ENCODE measurements at places on chromosomes 1 and 21.
A peak's percentile ranks its signal among the peaks of the same experiment; 100 is the strongest.

GRCh38 chr1:114755006-114755931 lies 2.5 kb downstream of the CSDE1 start:
- DNase-seq: no peak

GRCh38 chr1:157135646-157136045 lies 2.5 kb downstream of the ETV3 start:
- DNase-seq: no peak

DNA sequence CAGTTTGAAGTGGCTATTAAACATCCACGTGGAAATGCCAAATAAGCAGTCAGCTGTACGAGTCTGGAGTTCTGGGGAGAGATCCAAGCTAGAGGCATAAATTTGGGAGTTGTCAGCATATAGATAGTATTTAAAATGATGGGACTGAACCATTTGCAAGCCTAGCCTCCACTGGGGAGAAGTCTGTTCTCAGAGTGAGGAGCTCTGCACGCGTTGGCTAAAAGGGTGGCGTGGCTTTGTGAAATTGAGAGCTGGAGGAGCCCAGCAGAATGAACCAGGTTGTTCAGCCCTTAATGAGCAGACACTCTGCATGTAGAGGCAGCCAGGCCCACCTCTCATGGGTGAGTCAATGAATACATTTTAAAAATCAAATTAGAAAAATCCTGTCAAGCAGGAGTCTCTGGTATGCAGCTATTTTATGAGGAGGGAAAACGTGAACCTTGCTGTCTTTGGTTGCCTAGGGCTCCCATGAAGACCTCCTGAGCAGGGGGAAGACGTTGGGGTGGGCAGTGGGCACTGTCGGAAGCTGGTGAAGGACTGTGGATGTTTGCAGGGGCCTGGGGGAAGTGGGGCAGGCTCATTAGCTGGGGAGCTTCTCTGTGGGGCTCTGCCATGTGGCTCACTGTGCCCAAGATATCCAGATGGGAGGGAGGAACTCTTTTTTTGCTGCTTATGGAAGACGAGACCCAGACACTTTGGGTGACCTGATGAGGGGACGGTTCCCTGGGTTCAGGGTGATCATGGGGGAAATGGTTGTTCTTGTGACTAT lies 18.8 kb downstream of the TMCC2 start:
- DNase-seq: no peak

- DNase-seq: peak; percentile 24
Measured at GRCh38 chr21:31011412-31011811, 26.9 kb downstream of the KRTAP19-8 start.

- DNase-seq: peak; percentile 85
Measured at GRCh38 chr1:26317612-26318337, at the start of gene CD52. CD52 (plus strand) TSS chr1:26317958; CDS start chr1:26318018, 60 bp downstream.

- no peak for DNase-seq
Measured at GRCh38 chr1:148389027-148389339, 94.1 kb downstream of the PPIAL4G start.

DNA sequence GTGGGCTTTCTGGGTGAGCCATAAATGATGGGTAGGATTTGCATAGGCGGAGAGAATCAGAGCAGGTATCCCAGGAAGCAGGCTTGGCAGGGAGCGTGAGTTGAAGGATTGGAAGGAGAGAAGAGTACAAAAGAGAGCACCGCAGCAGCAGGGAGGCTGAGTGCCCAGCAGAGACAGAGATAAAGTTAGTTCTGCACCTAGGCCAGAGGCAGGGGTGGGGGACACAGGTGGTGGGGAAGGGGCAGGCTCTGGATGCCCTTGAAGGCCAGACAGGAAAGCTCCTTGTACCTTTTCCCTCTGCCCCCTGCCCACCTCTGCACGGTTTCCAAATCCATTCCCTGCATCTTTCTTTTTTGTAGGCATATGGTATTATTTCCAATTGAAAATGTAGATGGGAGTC lies 33.0 kb upstream of the TRABD2B start:
- no peak for DNase-seq

- no peak for DNase-seq
Measured at GRCh38 chr1:198113342-198113750, 43.5 kb upstream of the NEK7 start.

DNA sequence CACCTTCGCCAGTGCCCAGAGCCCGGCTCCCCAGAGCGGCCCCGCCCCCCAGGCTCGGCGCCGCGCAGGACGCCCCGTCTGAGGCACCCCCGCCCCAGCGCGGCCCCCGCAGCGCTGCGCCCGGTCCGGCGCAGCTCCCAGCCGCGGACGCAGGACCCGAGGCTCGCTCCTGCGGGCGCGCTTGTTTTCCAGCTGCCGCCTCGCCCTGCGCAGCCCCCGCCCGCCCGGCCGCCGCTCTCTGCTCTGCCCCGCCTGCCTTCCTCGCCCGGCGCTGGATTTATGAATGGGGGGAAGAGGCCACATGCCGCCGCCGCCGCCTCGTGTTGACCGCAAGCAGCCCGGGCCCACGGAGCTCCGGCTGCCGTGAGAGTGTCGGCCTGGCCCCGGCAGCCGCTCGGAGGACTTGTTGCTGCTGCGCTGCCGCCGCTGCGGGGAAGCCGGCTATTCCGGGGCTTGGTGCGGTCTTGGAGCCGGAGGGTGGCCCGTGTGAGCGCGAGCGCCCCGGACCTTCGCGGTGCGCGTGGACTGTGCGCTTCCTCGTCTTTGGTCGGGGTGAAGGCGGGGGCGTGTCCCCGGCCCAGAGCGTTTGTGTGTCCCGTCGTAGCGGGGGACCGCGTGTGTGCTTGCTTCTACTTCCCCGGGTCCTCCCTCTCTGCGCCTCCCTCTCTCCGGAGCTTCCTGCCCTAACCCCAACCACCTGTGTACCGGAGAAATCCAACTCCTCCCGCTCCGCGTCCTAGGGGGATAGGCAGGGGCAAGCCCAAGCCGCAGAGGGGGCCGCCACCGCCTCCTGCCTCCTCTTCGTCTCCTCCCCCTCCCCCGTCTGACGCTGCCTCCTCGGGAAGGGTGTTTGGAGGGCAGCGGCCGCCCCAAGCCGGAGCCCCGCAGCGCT lies 736 bp downstream of the KCNC4 start:
- DNase-seq: peak; percentile 47

GRCh38 chr1:112529301-112529700 lies 20.5 kb downstream of the WNT2B start:
- no peak for DNase-seq

DNA sequence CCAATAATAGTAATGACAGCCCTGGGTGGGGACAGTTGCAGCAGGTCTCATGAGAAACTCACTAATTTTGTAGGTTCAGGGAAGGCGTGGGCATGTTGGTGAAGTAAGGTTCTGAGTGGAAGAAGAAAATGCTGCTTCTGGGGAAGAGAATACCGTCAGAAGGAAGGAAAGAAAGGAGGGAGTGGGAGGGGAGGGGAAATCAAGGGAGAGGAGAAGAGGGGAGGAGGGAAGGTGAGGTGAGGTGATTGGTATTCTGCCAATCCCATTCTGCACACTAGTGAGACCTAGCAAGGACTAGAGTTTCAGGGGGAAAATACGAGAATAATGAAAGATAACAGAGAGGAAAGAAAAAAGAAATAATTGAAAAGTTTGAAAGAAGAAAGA lies 32.4 kb upstream of the MGST3 start:
- DNase-seq: no peak

DNA sequence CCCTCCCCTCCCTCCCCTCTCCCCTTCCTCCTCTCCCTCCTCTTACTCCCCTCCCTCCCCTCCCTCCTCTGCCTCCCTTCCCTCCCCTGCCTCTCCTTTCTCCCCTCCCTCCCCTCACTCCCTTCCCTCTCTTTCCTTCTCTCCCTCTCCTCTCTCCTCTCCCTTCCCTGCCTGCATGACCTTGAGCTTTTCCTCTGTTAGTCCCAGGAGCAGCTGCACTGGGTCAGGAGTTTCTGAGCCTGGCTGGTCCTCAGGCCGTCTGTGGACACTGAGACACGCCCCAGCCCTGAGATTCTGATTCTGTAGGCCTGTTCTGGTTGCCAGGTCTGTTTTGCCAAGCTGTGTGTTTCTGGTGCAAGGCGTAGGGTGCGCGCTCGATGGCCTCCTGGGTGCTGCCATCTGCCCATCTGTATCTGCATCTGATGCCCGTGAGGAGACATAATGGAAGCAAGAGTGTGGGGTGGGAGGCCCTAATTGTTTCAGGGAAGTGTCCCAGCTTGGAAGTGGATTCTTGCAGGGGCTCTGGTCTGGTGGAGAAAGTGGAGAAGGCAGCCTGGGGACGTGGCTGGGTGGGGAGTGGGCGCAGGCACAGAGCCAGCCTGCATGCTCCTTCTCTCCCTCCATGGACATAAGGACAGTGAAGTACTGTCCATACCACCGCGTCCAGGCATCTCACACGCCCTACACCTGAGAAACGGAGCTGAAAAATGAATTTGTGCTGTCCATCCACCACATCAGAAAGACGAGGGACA lies 97.2 kb downstream of the WDR4 start:
- no peak for DNase-seq

GRCh38 chr1:232333419-232333767 lies 296.5 kb downstream of the SIPA1L2 start:
- no peak for DNase-seq

DNA sequence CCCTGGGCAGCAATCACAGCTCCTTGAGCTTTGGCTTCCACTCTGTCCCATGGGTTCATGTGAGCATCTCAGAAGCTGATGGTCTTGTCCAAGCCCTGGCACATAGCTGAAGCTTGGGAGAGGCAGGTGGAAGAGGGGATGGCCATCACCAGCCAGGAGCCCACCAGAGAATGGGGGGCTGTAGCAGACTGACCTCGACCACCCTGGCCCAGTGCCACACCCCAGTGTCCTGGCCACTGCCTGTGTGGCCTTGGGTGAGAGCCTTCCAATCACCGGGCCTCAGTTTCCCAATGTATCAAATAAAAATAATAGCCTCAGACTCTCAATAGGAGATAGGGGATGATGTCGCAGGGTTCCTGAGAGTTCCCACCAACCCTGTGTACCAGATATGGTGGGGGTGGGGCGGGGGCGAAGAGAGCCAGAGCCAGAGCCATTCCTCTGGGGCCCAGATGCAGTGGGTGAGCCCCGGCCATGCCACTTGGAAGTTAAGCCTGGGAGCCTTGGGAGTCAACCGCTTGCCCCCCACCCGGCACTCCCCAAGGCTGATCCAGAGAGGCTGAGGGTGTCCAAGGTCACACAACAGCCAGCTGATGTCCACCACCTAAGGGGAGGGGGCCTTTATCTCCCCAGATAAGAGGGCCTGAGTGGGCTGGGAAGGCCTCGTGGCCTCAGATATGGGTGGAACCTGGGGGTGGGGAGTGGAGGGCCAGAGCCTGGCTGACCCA lies 9.3 kb upstream of the EDN2 start:
- DNase-seq: no peak

DNA sequence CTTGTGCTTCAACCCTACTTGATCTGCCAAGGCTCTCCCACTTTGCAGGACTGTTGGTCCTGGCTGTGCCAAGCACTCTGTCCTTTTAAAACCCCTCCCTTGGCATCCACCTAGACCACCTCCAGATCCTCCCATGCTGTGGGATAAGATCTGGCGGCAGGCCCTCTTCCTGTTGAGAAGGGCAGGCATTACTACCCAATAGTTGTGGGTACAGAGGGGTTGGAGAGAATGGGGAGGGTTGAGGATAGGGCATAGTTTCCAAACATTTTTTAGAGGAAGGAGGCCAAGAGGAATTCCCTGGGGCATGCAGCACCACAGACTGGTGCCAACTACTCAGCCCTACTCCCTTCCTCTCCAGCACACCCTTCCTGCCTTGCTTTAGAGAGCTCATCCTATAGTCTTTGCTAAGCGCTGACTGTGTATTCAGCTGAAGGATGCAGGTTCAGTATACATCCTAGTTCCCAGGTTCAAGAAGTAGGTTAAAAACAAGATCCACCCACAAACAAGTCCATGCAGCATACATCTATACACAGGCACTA lies 70.7 kb downstream of the TRABD2B start:
- no peak for DNase-seq

- DNase-seq: no peak
Measured at GRCh38 chr1:32813941-32814739, 3.0 kb downstream of the YARS1 start.

DNA sequence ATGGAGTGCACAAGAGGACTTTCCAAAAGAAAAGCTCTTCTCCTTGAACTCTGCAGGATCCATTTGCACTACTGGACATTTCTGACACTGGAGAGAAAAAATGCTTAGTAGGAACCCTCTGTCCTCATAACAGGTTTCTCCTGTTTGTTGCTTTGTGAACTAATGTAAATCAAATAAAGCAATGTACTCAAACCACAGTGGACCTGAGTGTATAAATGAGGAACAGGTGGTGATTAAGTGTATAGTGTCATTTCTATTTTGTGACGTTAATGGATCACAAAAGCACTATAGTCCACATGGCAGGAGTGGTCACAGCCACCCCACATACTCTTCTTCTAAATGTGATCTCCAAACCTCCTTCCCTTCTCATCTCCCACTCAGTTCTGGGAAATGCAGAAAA lies 268.4 kb upstream of the DUSP10 start:
- DNase-seq: no peak

DNA sequence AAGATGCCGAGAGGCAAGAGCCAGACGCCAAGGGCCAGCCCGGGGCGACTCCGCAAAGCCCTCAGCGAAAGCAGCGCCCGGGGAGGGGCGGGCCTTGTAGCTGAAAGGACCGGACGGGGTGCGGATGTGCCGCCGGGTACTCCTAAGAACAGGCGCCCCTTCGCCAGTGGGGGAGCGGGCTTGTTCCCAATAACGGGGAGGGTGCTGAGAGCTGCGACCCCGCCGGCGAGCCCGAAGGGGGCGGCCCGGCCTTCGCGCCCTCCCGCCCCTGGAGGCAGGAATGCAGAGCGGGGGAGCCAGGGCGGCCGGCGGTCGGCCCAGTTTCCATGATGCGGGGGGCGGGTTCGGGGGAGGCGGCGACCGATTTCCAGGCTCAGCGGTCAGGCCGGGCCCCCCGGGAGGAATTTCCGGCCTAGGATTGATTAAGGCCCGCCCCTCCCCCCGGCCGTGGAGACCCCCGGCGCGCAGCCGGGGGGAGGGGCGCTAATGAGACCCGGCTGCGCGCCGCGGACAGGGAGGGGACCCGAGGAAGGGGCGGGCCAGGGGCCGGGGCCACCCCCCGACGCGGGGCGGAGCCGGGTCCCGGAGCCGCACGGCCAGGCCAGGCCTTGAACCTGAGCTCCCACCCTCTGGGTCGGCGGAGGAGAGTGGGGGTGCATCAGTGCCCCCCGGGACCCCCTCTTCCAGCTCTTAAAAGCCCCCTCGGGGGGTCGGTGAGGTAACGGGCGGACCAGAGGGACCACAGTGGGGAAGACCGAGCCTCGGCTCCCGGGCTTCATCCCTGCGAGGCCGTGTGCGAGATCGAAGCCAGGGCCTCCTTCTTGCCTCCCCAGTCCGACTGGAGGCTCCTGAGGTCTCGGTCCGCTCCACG lies 898 bp upstream of the TMEM200B start:
- DNase-seq: peak; percentile 22

- no peak for DNase-seq
Measured at GRCh38 chr1:101102426-101103156, 77.0 kb upstream of the DPH5 start.

- no peak for DNase-seq
Measured at GRCh38 chr1:76298399-76298798, 223.9 kb downstream of the ST6GALNAC3 start.
